ENCODE measurements at places on chromosomes 11 and 22.
A peak's percentile ranks its signal among the peaks of the same experiment; 100 is the strongest.

DNA sequence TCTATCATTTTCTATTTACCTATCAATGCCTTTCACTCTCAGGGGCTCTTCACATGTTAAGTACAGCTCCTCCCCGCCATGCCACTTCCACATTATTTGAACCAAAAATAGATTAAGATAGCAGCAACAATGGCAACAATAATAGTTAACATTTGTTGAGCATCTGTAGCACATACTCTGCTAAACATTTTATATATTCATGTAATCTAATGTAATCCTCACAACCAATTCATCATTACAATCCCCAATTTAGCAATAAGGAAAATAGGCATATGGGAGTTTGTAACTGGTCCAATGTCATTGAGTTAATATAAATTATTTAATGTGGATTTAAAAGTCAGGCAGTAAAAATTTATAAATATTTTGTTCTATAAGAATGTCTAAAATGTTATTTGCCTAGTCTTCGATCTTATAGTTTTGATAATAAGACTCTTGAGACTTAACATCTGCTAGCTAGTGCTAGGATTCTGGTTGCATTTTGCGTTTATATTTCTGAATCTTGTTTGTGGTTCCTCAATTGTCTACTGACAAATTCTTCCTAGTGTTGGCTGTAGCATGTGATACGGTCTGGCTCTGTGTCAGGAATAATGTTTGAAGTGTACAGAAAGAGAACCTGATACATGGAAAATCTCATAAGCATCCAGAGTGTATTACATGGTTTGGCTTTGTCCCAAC, 621.5 kb upstream of the LUZP2 start:
- H3K27me3 ChIP-seq: no peaks in the 10 kb centered on the region
- no peaks in the 10 kb centered on the region for H3K4me1 ChIP-seq
- no peak overlapping the region for H3K4me3 ChIP-seq

DNA sequence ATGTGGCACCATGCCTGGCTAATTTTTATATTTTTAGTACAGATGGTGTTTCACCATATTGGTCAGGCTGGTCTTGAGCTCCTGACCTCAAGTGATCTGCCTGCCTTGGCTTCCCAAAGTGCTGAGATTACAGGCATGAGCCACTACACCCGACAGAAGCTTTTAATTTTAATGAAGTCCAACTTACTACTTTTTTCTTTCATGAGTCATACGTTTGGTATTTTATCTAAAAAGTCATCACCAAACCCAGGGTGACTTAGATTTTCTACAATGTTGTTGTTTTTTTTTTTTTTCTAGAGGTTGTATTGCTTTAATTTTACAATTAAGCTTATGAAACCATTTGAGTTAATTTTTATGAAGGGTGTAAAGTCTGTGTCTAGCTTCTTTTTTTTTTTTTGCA, 34.9 kb downstream of the JRKL start:
- H3K27me3 ChIP-seq: peaks cover 78% of the 10 kb centered on the region
- H3K27ac ChIP-seq: no peak overlapping the region
- no peak overlapping the region for H3K4me3 ChIP-seq
- no peak for DNase-seq

- H3K36me3 ChIP-seq: no peaks in the 10 kb centered on the region
- no peak for DNase-seq
- no peaks in the 10 kb centered on the region for H3K27me3 ChIP-seq
- no peak overlapping the region for H3K27ac ChIP-seq
- no peaks in the 10 kb centered on the region for H3K4me1 ChIP-seq
Measured at GRCh38 chr11:69319255-69320106, 25.5 kb downstream of the MYEOV start.

GRCh38 chr22:26552466-26552865, 37.5 kb downstream of the TPST2 start:
- H3K36me3 ChIP-seq: peaks cover 9% of the 10 kb centered on the region
- peaks cover 54% of the 10 kb centered on the region for H3K4me1 ChIP-seq
- DNase-seq: no peak

- H3K4me1 ChIP-seq: no peaks in the 10 kb centered on the region
- no peak overlapping the region for H3K27ac ChIP-seq
Measured at GRCh38 chr11:4381901-4382300, 11.6 kb downstream of the TRIM21 start.

GRCh38 chr11:15725246-15725645, 610.5 kb downstream of the INSC start:
- H3K27me3 ChIP-seq: no peaks in the 10 kb centered on the region
- no peak overlapping the region for H3K4me3 ChIP-seq
- no peaks in the 10 kb centered on the region for H3K4me1 ChIP-seq

- H3K27me3 ChIP-seq: no peaks in the 10 kb centered on the region
- no peak overlapping the region for H3K4me3 ChIP-seq
- peaks cover 17% of the 10 kb centered on the region for H3K36me3 ChIP-seq
- no peak for DNase-seq
Measured at GRCh38 chr22:22318723-22319465, 74.3 kb downstream of the VPREB1 start.

DNA sequence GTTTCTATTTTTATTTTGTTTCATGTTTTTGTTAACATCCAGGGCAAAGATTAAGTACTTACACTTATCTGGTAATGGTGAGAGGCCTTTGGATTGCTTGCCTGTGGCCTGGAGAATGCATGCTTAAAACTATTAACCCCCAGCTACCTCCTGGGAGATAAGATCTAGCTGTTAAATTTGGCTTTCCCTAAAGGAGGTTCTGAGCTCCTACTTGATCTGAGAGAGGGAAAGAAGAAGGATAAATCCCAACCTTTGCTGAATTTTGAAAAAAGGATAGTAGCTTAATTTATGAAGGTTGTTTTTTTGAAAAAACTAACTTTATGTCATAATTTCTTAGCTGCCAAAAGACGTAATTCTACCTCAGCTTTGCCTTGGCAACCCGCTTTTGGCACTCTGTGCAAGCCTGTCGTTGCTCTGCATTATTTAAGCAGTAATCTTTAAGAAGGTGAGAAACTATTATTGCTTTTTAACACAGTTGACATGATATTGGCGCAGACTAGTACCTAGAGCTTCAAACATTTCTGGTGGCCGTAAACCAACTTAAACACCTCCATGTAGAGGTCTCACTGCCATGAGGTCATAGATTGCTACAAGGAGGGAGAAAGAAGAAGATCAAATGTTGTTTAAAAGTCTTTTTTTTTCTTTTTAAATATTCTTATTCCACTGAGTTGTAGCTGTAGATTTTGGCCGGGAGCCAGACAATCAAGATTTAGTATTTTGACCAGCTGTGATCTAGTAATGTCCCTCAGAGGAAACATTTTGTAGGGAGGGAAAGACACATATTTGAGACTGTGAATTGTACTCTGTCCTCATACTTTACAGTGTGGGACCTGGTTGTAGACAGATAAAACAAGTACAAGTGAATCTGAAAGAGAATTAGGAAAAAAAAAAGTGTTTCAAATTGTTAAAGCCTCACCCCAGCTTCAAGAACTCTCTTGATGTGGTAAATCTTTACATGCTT, 74.4 kb downstream of the WNT11 start:
- no peak overlapping the region for H3K4me3 ChIP-seq
- H3K27ac ChIP-seq: no peak overlapping the region
- H3K4me1 ChIP-seq: peaks cover 10% of the 10 kb centered on the region
- DNase-seq: no peak
- H3K36me3 ChIP-seq: peaks cover 7% of the 10 kb centered on the region

GRCh38 chr22:49196046-49196511, 631.6 kb downstream of the BRD1 start:
- no peaks in the 10 kb centered on the region for H3K4me1 ChIP-seq
- H3K36me3 ChIP-seq: no peaks in the 10 kb centered on the region
- no peak overlapping the region for H3K4me3 ChIP-seq

DNA sequence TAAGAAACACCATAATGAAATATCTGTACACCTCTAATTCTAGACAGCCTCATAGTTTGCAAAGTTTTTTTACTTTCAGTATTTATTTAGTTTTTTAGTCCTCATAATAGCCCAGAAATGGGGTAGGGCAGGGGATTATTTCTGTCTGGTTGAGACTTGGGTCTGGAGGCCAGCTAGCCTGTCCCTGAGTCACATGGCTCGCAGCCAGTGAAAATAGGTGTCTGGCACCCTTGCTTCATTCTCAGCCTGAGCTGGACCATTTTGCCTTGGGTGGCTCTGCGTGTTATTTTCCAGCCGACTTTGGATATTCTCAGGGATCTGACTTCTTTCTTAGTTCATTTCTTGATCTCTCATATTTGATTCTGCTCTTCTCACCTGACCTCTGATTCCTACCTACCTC, 123.9 kb upstream of the NARS2 start:
- no peak overlapping the region for H3K4me3 ChIP-seq
- no peak for DNase-seq
- H3K36me3 ChIP-seq: no peaks in the 10 kb centered on the region
- H3K27ac ChIP-seq: no peak overlapping the region

DNA sequence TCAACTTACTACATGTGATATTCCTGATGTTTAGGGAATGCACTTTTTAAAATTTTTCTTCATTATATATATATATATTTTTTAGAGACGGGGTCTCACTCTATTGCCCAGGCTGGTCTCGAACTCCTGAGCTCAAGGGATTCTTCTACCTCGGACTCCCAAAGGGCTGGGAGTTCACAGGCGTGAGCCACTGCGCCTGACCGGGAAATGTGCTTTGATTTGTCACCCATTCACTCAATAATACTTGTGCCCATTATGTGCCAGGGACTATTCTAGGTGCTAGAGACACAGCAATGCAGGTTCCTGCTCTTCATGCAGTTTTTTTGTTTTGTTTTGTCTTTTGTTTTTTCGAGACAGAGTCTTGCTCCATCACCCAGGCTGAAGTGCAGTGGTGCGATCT, 56.1 kb upstream of the INCENP start:
- no peak overlapping the region for H3K27ac ChIP-seq
- H3K36me3 ChIP-seq: no peaks in the 10 kb centered on the region
- H3K4me1 ChIP-seq: no peaks in the 10 kb centered on the region
- DNase-seq: no peak

- no peaks in the 10 kb centered on the region for H3K4me1 ChIP-seq
- H3K4me3 ChIP-seq: no peak overlapping the region
- H3K27ac ChIP-seq: no peak overlapping the region
- peaks cover 24% of the 10 kb centered on the region for H3K27me3 ChIP-seq
- DNase-seq: no peak
- H3K36me3 ChIP-seq: no peaks in the 10 kb centered on the region
Measured at GRCh38 chr11:122186439-122187080, 70.5 kb upstream of the BLID start.

DNA sequence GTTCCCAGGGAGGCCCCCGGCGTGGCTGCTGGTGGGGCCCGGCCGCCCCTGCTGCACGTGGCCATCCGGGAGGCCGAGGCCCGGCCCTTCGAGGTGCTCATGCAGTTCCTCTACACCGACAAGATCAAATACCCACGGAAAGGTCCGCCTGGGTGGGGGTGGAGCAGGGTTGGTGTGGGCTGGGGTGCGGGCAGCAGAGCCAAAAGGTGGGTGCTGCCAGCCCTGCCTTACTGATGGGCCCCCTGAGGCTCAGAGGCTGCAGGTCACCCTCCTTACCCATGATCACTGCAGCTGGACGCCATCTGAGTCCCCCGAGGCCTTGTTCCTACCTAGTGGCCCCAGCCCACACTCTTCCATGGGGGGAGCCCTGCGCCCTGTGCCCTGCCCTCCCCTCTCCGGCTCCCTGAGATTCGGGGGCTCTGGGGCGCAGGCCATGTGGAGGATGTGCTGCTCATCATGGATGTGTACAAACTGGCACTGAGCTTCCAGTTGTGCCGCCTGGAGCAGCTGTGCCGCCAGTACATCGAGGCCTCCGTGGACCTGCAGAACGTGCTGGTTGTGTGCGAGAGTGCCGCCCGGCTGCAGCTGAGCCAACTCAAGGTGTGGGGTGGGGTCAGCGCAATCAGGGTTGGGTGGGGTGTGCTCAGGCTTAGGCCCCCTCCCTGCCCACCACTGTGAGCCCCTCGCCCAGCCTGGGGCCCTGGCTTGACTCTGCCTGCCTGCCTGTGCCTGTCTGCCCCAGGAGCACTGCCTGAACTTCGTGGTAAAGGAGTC, 7.6 kb downstream of the THAP7 start:
- peaks cover 14% of the 10 kb centered on the region for H3K36me3 ChIP-seq
- H3K4me3 ChIP-seq: no peak overlapping the region
- DNase-seq: no peak
- no peaks in the 10 kb centered on the region for H3K4me1 ChIP-seq
- H3K27ac ChIP-seq: no peak overlapping the region
- no peaks in the 10 kb centered on the region for H3K27me3 ChIP-seq

DNA sequence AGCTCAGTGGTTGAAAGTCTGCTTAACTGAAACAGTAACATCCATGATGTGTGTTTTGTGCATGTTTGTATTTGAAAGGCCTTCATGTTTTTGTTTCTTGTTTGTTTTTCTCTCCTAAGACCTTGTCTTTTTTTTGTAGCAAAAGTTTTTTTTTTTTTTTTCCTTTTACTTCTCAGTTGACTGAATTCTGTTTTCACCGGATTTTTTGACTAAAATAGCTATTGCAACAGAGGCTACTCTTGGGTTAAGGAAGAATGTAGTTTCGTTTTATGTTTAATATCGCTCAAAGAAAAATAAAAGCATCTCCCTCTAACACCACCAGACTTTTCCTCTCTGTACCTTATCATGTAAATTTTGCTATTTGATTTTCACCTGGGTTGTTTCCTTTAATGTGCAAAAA, 15.1 kb downstream of the APOL6 start:
- H3K27me3 ChIP-seq: no peaks in the 10 kb centered on the region
- H3K4me3 ChIP-seq: peak overlapping the region; percentile 49
- DNase-seq: no peak

- no peaks in the 10 kb centered on the region for H3K36me3 ChIP-seq
- no peak for DNase-seq
- H3K4me1 ChIP-seq: no peaks in the 10 kb centered on the region
- no peak overlapping the region for H3K4me3 ChIP-seq
- H3K27me3 ChIP-seq: no peaks in the 10 kb centered on the region
Measured at GRCh38 chr11:15418921-15419320, 304.2 kb downstream of the INSC start.

GRCh38 chr11:93248602-93249001, 50.8 kb upstream of the SLC36A4 start:
- DNase-seq: no peak
- H3K27me3 ChIP-seq: peaks cover 27% of the 10 kb centered on the region
- H3K4me1 ChIP-seq: no peaks in the 10 kb centered on the region
- H3K27ac ChIP-seq: no peak overlapping the region
- H3K4me3 ChIP-seq: no peak overlapping the region
- no peaks in the 10 kb centered on the region for H3K36me3 ChIP-seq

DNA sequence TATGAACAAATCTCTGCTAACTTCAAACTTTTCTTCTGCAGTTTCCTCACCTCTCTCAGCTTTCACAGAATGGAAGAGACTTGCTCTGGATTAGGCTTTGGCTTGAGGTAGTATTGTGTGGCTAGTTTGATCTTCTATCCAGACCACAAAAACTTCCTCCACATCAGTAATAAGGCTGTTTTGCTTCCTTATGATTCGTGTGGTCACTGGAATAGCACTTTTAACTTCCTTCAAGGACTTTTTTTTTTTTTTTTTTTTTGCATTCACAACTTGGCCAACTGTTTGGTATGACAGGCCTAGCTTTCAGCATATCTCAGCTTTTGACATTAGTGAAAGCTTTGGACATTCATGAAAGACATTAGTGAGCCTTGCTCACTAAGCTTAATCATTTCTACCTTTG, 47.5 kb upstream of the LRRC55 start:
- no peak for DNase-seq
- no peaks in the 10 kb centered on the region for H3K4me1 ChIP-seq
- no peak overlapping the region for H3K4me3 ChIP-seq

- H3K4me1 ChIP-seq: no peaks in the 10 kb centered on the region
- no peak for DNase-seq
- H3K27ac ChIP-seq: no peak overlapping the region
- H3K4me3 ChIP-seq: no peak overlapping the region
- H3K27me3 ChIP-seq: peaks cover 22% of the 10 kb centered on the region
- H3K36me3 ChIP-seq: no peaks in the 10 kb centered on the region
Measured at GRCh38 chr11:126489836-126490660, 134.6 kb downstream of the ST3GAL4 start.

Measured in central memory CD8-positive, alpha-beta T cell (primary cell).